ENCODE measurements at places on chromosomes 11 and 22.

DNA sequence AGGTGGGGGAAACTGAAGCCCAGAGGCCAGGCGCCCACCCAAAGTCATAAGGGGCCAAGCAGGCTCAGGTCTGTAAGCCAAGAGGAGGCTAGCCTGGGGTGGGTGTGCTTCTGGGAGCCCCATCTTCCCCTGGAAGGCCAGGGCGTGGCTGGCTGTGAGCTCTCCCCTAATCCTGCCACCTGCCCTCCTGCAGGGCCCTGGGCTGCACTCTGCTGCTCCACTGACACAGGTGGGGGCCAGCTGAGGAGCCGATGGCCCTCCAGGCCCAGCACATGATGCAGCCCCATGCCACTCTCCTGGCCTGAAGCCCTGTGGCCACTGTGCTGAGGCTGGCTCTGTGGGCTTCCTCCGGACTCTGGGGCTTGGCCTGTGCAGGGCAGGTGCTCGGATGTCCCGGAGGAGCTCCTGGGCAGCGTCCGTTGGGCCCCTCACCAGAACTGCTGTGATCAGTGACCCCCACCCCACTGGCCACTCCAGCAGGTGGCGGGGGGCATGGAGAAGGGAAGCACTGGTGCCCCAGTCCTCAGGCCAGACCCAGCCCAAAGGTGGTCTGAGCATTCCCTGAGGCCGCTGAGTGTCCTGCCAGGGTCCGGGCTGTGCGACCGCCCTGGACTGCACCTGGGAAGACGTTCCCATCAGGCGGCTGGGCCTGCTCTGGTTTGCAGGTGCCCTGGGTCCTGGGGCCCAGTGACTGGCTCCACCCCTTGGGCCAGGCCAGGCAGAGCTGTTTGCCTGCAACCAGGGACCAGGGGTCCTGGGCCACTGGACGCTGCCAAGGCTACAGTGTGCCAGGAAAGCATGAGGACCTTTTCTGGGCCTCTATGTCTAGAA is 8.5 kb downstream of the PIM3 start:
- peak; percentile 25 for DNase-seq

- DNase-seq = no peak
Observed at GRCh38 chr11:95547976-95548375, 241.6 kb downstream of the FAM76B start.

- DNase-seq = peak; percentile 80
Observed at GRCh38 chr11:68213555-68214172, 568 bp upstream of the KMT5B start.

DNA sequence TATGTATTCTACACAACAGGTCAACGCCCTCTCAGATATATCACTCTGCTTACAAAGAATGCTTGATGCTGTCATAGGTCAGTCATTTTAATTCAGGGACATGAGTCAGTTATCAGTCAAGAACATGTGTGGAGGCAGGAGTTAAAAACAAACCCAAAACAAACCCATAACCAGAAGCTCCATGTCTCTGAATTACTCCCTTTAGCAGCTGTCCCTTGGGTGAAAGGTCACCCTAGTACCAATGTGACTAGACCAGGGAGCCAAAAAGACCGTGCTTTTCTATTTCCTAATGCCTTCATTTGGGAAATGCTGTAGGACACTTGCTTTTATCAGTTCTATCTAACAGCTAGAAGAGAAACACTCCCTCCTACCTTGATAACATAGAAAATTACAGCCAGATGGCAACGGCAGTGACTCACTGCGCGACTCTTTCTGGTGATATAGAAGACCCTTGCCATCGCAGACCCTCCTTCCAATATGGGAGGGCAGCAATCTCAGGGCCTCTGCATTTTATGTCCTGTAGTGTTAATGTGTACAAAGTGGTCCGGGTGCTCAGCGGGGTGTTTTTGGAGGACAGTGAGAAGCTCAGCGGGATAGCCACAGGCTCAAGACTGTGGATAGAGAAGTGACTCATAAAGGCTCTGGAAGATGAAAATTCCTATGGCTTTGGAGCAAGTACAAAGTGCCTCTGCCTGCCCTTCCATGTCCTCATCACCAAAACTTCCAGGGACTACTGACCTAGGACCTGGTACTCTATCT is 24.8 kb downstream of the APOL5 start:
- DNase-seq = no peak

DNA sequence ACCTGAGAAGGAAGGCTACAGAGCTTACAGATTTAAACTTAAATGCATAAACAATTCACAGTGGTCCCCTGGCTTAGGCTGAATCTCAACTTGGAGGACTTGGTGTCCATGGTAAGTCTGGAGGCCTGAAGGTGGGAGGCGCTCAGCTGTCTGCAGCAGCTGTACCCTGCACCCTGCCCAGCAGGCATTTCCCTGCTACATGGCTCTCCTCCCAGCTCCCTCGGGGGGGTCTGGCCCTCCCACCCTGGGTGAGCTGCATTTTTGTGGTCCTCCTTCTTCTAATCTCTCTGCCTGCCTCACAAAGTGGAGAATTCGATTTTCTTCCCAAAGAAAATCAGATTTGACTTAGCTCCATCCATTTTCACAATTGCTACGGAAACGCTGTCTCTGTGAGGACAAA is 273.2 kb downstream of the KIRREL3 start:
- no peak for DNase-seq

GRCh38 chr11:72828081-72828567 is 13.9 kb downstream of the ATG16L2 start:
- DNase-seq = no peak

- no peak for DNase-seq
Observed at GRCh38 chr11:117690484-117691217, 106.4 kb downstream of the DSCAML1 start.

GRCh38 chr22:35837101-35837727 is 119.5 kb downstream of the APOL5 start:
- DNase-seq = no peak

DNA sequence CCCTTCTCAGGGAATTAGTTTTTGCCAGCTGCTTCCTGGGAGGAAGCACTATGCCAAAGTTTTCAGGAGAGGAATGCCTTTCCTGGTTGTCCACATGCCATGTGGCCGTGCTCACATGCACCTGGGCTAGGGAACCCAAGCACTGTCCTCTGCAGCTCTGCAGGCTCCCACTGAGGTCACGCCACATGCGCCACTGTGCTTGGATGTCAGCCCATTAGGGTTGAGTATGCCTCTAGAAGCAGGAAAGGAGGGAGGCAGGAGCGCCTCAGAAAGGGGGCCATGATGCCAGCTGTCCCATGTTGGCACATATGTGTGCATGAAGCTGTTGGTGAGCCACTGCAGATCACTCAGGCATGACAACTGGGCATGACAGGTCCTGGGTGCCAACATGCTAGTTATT is 81.6 kb upstream of the SUSD2 start:
- DNase-seq = no peak

DNA sequence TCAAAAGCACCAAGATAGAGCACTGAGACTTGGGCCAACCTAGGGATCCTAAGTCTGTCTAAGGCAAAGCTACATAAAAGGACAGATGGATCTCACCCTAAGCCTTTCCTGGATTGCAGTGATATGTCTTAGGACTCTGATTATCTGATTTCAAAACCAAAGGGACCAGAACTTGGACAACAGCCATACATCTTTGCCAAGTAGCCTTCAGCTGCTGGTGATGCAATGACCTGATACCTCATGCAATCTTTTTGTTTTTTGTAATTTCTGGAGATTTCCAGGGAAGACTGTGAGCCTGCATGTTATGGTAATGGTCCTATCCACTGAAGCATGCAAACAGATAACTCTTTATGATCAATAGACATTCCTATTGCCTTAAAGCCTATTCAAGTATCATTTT is 230.4 kb upstream of the MTNR1B start:
- no peak for DNase-seq

GRCh38 chr22:19995611-19996339 is 20.8 kb downstream of the ARVCF start:
- DNase-seq = no peak

- no peak for DNase-seq
Observed at GRCh38 chr11:116962108-116962507, 124.7 kb upstream of the APOA1 start.

GRCh38 chr11:121513807-121514206 is 61.0 kb upstream of the SORL1-AS1 start:
- DNase-seq = no peak

DNA sequence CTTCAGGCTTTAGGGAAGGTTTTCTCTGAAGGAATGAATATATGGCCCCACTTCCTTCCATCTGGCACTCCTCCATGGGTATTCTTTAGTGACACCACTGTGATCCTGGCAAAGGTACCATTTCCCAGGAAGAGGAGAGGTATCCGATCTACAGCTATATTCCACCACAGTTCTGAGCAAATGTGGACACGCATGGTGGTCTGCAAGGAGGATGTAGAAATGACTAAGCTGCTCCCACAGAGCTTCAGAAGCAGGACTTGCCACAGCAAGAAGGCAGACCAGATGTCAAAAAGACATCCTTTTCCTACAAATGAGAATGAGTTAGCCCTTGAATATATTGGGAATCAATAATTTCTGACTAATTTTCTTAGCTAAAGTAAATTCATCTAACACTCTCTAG is 45.5 kb downstream of the ARFGAP2 start:
- DNase-seq = no peak

DNA sequence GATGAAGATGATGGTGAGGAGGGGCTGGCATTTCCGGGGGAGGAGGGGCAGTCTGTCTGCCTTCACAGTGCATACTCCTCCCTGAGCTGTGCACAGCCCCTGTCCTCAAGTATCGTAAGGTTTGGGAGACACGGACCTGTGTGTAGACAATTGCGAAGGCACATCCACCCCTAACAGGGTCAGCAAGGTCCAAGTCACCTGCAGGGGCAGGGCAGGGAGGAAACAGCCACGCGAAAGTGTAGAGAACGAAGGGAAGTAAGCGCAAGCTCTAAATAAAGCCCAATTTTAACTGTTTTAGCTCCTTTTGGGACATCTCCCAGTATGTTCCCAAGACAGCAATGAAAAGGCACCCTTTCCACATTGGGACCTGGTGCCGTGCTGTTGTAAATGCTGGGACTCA is 448.2 kb downstream of the TBC1D22A start:
- DNase-seq = no peak

DNA sequence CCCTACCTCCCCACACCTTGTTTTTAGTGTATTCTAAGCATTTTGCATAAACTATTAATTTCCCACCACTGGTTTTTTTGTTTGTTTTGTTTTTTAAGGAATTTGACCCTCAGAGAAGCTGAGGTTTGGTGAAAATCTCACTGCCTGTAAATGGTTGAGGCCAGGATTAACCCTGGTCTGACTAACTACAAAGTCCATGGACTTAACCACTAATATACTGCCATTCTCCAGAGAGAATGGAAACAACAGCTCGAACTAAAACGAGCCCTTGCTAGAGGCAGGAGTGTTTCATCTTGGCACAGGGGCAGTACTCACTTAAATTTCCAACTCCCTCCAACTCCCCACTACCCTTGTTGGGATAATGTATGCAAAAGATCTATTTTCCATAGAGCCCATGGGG is 3.0 kb downstream of the CTNND1 start:
- DNase-seq = no peak
